Stimulated activated naive B cell treated with anti-CD40 and anti-IgM and Interleukin-4, amounts not matched to agents 10 μg/mL and 1 μg/mL and 100 μg/mL, for 72 hours (primary cell): ENCODE measurements at places on chromosomes 2 and 18.
A peak's percentile ranks its signal among the peaks of the same experiment; 100 is the strongest.

- DNase-seq, result no peak
Observed at GRCh38 chr2:236501531-236501930, 68.1 kb upstream of the ACKR3 start.

DNA sequence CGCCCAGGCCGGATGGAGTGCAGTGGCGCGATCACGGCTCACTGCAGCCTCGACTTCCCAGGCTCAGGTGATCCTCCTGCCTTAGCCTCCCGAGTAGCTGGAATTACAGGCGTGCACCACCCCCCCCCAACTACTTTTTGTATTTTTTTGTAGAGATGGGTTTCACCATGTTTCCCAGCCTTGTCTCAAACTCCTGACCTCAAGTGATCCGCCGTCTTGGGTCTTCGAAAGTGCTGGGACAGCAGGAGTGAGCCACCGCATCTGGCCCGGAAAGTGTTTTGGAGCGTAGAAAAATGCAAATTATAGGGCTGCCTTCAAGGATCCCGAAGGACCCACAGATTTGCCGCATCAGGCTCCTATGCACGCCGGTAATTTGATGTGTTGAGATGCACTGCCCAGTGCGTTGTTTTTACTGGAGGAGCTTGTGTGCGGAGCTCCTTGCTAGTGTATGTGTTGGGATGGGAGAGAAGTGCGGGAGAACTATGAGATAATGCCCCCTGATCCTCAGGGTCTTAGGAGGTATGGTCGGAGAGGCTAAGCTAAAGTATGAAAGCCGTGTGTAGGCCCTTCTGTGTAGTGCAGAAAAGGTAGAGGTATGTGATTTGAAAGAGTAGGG, 1.2 kb upstream of the CLASP1 start:
- DNase-seq, result peak; percentile 11

- DNase-seq, result peak; percentile 46
Observed at GRCh38 chr2:181466661-181467576, 9.7 kb downstream of the ITGA4 start.

- no peak for DNase-seq
Observed at GRCh38 chr2:161576421-161576820, 47.8 kb upstream of the SLC4A10 start.
